ENCODE measurements at places on chromosomes 1 and 21.

DNA sequence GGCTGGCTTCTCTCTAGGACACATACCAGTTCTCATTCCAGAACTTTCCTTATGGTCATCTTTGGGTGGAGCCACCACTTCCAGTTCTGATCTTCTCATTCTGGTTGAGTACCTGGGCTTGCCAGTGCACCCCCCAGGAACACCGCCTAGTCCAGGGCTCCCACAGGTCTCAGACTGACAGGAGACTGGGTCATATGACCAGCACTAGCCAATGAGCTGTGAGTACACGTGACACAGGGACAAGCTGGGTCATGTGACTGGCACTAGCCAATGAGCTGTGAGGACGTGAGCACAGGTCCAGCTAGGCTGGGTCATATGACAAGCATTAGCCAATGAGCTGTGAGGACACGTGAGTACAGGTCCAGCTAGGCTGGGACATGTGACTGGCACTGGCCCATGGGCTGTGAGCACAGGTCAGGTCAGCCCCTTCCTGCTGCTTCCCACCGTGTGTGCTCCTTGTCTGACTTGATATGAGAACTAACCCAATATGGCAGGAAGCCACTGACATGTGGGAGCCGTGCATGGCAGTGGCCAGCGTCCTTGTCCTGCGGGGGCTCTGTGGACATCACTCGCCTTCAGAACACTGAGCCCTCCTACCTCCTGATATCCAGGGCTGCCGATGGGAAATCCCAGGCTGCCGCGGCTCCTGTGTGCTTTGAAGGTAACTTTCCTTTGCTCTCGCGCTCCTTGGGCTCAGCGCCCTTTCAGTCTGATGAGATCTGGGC is 22.7 kb downstream of the KRTAP10-1 start:
- DNase-seq: no peak

DNA sequence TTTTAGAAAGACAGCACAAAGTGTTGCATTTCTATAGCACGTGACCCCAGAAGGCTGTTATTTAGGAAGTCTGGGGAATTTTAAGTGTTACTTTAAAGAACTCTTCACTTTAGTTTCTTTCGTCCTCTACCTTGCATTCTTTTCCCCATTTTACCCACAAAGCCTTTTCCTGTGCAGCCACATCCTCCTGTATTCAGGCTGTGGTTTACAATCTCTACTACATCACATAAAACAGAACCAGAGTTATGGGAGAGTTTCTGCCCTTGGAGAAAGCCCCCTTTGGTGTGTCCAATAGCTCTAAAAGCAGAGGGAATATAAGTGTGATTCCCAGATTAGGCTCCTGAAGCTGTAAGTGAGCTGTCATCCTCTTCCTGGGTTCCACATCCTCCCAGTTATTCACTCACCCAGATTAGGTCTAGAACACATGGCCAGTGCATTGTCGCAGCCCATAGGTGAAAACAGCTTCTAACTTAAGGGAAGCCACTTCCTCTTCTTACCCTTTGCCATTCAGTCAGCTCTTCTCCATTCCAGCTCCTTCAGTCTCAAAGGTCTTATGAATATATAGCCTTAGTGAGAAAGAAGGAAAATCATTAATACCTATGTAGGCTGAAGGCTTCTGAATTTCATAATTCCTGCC is 171.1 kb downstream of the PIGK start:
- no peak for DNase-seq

GRCh38 chr1:115251340-115251748 is 86.7 kb downstream of the NGF start:
- DNase-seq: no peak

DNA sequence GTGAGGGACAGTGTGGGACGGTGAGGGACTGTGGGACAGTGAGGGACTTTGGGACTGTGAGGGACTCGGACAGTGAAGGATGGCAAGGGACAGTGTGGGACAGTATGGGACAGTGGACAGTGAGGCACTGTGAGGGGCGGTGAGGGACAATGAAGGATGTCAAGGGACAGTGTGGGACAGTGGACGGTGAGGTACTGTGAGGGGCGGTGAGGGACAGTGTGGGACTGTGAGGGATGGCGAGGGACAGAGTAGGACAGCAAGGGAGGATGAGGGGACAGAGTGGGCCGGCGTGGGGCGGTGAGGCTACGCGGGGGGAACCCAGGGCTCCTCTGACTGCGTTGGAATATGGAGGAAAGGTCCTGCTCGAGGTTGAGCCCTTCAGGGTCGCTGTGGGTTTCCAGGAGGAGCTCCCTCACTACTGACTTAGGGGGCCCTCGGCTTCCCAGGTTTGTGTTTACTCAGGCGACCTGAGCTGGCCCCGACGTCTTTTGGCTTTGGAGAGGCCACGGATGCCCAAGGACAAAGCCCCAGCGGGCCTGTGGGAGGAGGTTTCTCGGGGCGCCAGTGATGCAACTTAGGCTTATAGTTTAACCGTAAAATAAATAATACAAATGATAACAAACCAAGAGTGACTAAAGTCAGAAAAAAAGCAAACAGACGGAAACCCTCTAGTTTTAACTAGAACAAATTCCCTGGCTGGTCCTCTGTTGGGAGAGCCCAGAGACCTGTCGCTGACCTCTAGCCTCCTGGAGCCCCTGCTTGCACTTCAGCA is 1.1 kb upstream of the ERRFI1 start:
- no peak for DNase-seq

GRCh38 chr1:53684741-53685140 is 54.2 kb downstream of the GLIS1 start:
- no peak for DNase-seq

Measured in stimulated activated CD8-positive, alpha-beta memory T cell treated with anti-CD3 and anti-CD28 coated beads, Interleukin-2, amount 100 ng/mL, for 1 hour (primary cell).